Brain microvascular endothelial cell (primary cell): ENCODE measurements at places on chromosomes 1 and 21.
A peak's percentile ranks its signal among the peaks of the same experiment; 100 is the strongest.

DNA sequence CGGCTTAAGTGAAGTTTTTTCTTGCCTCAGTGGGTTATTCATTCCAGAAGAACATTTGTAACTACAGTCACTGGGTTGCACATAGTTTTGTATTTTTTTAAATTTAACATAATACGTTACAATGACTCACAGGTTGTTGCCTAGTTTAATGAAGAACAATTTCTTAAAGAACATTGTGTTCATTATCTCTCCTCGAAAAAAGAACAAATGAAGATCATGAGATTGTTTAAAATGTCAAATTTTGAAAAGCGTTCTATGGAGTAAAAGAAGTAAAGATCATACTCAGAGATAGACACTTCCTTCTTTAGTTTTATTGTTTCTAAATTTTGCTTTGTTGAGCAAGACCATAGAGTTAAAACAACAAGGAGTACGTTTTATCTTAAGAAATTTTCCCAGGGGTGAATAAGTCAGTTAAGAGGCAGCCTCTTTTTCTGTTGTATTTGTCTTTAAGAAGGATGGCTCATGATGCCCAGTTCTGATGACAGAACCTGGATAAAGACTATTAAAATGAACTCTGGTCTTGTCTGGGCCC lies 10.5 kb upstream of the SLAMF1 start:
- DNase-seq: no peak

DNA sequence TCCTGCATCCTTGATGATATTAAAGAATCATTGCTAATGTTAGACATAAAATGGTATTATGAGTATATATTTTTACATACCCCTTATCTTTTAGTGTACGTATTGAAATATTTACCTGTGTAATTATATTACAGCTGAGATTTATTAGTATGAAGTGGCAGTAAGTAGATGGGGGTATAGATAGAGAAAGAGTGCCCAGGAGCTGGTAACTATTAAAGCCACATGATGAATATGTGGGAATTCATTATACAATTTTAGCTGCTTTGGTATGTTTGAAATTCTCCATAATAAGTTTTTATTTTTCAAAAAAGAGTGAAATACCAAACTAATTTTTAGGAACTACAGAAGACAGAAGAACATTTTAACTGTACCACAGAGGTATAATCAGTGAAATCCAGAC lies 339.0 kb downstream of the PLPP3 start:
- no peak for DNase-seq

DNA sequence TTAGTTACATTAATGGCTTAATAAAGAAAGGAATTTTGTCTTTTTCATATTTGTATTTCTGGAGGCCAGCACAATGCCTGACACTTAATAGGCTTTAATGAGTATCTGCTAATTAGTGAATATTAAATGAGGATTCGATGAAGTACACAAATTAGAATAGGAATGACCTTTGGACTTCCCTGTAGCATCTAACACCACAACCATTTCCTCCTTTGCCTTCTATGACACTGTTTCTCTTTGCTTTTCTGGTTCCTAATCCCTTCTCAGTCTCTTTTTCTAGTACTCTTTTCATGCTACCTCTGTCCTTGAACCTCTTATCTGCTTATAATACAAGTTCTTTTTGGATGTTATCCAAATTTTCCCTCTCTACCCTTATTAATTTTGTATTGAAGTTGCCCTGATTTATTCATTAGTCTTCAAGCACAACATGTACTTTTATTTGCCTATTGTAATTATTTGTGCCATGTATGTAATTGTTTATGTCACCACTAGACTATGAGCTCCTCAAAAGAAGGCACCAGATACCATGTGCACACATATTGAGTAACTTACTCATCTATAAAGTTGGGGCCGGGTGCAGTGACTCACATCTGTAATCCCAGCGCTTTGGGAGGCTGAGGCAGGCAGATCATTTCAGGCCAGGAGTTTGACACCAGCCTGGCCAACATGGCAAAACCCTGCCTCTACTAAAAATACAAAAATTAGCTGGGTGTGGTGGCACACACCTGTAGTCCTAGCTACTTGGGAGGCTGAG lies 23.8 kb downstream of the RPS27 start:
- DNase-seq: peak; percentile 62

GRCh38 chr1:94100785-94101612 lies 19.9 kb downstream of the ABCA4 start:
- DNase-seq: no peak

DNA sequence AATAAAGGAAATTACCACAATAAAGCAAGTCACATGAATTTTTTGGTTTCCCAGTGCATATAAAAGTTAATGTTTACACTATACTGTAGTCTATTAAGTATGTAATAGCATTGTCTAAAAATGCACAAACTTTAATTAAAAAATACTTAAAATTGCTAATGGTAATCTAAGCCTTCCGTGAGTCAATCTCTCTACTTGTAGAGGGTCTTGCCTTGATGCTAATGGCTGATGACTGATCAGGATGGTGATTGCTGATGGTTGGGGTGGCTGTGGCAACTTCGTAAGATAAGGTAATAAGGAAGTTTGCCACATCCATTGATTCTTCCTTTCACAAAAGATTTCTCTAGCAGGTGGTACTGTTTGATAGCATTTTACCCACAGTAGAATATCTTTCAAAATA lies 466.6 kb upstream of the PROX1 start:
- no peak for DNase-seq

- no peak for DNase-seq
Observed at GRCh38 chr1:185038813-185039376, 6.5 kb upstream of the RNF2 start.

- DNase-seq: no peak
Observed at GRCh38 chr1:39297551-39297950, 93.1 kb downstream of the MACF1 start.

DNA sequence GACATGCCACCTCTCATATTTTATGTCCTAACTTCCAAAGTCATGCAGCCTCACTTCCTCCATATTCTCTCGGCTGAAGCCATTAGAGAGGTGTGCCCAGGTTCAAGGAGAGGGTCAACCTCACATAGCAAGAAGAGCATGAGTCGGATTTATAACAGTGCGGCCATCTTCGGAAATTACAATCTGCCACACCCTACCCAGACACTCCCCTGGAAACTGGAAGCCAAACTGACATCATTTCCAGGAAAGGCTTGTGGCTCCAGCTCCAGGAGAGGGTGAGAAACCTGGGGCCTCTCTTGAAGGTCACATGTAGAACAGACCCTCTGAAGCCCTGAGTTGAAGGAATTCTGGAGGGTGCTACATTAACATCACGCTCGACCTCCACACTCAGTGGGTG lies 73.5 kb downstream of the RRAGC start:
- DNase-seq: no peak

GRCh38 chr1:108716437-108717230 lies 3.9 kb downstream of the FNDC7 start:
- DNase-seq: peak; percentile 47

DNA sequence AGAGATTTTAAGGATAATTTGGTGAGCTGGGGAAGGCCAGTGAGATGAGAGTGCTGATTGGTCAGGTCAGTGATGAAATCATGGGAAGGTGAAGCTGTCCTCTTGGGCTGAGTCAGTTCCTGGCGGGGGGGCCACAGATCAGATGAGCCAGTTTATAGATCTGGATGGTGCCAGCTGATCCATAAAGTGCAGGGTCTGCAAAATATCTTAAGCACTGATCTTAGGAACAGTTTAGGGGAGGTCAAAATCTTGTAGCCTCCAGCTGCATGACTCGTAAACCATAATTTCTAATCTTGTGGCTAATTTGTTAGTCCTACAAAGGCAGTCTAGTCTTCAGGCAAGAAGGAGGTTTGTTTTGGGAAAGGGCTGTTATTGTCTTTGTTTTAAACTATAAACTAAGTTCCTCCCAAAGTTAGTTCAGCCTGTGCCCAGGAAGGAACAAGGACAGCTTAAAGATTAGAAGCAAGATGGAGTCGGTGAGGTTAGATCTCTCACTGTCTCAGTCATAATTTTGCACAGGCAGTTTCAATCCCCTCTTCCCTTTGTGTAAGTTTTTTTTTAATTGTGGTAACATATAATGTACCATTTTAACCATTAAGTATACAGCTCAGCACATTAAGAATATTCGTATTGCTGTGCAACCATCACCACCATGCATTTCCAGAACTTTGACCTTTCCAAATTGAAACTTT lies 39.4 kb downstream of the PTAFR start:
- no peak for DNase-seq

GRCh38 chr1:200302192-200302920 lies 107.5 kb downstream of the ZNF281 start:
- peak; percentile 11 for DNase-seq

GRCh38 chr1:31040038-31040437 lies 25.5 kb downstream of the PUM1 start:
- no peak for DNase-seq

- DNase-seq: no peak
Observed at GRCh38 chr1:15090373-15090772, 63.2 kb upstream of the TMEM51 start.

- DNase-seq: peak; percentile 5
Observed at GRCh38 chr1:38690790-38691449, 168.7 kb downstream of the RRAGC start.

DNA sequence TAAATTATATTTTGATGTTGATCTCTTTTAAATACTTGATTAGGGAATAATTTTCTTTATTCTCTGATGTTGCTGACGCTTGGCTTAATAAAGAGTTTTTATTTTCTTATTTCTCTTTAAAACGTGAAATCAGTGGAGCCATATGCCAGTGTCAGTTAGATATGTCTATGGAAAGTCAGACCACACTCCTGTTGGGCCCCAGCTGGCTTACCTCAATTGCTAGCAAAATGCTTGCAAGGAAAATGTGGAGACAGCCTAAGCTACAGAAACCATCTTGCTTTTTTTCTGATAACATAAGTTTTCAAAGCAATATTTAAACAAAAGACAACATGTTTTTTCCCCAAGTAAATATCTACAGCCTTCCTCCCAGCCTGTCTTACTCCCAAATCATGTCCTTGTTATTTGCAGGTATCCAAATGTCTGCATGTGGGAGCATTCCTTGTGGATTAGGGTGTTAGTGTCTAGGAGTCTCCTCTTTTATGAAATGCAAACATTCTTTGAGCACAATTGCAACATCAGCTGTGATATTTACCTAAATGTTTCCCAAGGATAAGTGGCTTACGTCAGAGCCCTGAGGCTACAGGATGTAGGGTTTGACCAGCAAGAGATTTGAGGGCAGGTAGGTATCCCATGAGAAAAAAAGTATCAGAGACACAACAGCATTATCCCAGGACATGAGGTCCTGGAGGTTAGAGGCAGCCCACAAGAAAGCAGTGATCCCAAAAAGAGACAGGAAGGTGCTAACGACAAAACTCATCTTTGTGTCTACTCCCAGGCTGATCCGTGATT lies 117.2 kb upstream of the KCNJ15 start:
- peak; percentile 12 for DNase-seq

DNA sequence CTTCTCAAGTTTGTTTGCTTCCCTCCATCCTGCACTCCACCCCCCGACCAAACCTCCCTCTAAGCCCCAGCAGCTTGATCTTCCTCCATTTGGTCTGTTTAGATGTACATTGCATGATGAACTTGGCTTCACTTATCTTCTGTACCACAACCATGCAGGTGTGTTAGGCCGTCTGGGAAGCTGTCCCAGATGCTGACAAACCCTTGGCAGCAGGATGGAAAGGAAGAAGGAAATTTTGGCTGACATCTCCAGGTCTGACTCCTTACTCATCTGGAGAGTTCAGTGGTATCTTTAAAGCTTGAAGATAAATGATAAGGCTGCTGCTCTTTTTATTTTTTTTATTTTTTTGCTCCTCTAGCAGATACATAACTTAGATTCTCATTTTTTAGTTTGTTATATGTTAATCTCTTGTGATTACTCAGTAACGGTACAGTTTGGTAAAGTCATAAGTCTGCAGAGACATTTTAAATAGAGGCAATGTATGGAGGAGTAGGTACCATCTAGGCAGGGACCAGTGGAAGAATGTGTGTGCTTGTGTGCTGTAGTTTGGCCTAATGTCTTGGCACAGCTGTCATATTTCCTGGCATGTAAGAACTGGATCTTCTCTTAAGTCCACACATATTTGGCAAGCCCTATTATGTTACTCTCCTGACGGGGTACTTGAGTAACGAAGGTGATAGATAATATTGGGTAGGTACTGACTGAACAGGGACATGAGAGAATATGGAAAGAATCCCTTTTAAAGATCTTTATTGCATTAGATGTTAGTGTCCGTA lies 79.7 kb downstream of the CACHD1 start:
- DNase-seq: no peak

- no peak for DNase-seq
Observed at GRCh38 chr1:207789792-207790787, 38.2 kb downstream of the CD46 start.

DNA sequence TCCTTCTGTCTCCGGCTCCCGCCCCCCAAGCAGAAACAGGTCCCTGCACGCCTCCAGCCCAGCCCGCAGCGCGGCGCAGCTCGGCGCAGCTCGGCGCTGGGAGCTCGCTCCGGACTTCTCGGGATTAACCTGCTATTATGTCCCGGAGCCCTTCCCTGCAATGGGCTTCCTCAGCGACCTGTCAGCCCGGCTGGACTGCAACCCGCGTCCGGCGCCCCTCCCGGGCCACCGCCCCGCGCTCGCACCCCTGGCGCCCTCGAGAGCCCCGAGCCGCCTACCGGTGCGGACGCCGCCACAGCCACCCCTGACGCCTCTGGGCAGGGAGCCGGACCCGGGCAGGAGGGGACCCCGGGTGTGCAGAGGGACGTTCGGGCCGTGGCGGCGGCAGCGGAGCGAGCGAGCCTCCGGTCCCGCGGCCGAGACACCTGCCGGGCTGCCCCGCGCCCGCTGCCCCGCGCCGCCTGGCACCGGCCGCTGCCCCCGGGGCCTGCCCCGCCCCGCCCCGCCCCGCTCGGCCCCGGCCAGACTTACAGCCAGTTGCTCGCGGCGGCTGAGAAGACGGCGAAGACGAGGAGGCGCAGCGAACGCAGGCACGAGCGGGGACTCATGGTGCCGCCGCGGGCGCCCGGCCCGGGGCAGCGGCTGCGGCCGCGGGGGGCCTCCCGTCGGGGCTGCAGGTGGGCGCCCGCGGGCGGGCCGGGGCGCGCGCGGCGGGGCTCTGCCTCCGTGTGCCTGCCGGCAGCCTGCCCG lies 407 bp downstream of the WNT4 start:
- DNase-seq: no peak

- DNase-seq: no peak
Observed at GRCh38 chr1:25563330-25564215, 20.2 kb downstream of the LDLRAP1 start.

DNA sequence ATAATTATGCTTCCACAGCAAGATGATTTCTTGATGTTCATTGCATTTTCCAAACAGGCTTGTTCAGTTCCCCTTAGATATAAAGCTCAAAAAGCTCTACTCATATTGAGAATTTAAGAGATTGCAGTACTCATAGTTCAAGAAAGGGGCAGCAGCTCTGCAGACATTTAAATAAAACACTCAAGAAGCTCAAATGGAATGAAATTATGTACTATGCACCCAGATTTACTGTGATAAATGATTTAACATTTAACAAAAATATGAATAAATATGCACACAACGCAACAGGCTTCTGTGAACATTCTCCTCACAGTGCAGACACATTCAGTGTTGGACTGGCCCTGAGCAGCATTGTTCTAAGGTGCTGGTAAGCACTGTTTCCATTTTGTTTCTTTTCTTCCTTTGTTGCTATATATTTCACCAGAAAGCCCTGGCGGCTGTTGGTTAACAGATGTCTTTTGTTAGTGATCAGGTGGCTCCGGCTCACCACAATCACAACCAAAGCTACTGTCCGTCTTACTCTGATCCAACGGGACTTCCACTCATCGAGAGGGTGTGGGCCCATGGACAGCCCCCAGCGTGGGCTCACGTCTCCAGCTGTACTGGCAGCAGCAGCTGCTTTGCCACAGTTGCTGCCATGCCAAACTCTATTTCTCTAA lies 1440.3 kb downstream of the NCAM2 start:
- no peak for DNase-seq
